ENCODE measurements at places on chromosomes 4 and X. TPM values are rescaled to one million over a fixed set of nuclear protein-coding genes. Genes with fewer than 3 reads are reported as not detected.

The MND1 gene
- 2.2 TPM for total RNA-seq

The MAGEA9 gene
- not detected for total RNA-seq

The RHOXF1 gene
- total RNA-seq, result not detected

The CHRNA9 gene
- not detected for total RNA-seq

The CXCL9 gene
- not detected for total RNA-seq

The CXCL3 gene
- 10.6 TPM for total RNA-seq

The HTRA3 gene
- total RNA-seq, result 7.7 TPM

The VGLL1 gene
- not detected for total RNA-seq

The P2RY8 gene
- total RNA-seq, result not detected

The SHROOM4 gene
- 0.44 TPM for total RNA-seq

The IL9R gene
- not detected for total RNA-seq

Measured in smooth muscle cell of trachea (primary cell).